SK-N-MC (cell line): ENCODE measurements at places on chromosomes 6 and 20.

DNA sequence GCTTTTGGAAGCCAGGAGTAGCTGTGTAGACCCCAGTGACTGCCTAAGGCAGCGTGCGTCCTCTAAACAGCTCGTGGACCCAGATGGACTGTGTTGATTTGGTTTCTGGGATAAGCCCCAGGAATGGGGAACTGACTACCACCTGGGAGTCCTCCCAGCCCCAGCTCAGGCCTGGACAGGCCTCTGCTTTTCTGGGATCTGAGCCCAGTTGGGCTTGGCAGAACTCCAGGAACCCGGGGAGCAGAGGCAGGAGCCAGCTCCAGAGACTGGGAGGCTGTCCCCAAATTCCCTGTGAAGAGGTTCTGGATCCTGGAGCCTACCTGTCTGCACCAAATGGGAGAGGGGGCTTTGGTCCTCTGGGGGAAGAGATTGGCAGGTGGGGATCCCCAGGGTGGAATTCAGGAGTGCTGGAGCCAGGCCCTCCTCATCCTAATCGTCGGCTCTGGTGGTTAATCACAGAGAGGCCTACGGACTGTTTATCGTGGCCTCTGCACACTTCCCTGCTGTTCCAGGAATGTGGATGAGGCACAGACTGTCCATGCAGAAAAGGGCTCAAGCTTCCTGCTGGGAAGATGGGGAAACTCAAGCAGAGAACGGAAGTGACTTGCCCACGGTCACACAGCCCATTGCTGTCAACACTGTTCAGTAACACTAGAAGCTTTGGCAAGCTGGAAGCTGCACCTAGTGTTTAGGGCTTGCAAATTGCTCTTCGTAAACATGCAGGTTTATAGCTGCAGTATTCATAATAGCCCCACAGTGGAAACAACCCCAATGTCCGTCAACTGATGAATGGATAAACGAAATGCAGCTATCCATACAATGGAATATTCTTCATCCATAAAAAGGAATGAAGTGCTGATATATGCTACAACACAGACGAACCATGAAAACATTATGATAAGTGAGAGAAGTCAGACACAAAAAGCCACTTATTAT is 100.6 kb downstream of the KCNB1 start:
- no peak for DNase-seq

DNA sequence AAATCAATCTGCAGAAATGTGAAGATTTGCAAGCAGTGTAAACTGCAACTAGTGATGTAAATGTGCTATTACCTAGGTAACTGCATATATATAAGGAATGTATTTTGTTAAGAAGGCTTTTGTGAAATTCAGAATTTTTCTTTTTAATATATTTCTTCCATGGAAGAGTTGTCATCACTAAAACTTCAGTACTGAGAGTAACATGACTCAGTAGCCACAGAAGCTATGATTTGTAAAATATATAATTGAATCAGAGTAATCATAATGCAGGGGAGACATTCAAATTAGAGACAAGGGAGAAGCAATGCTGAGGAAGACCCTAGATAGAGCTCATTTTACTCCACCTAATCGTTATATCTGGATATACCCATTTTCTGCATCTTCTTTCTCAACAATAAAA is 141.7 kb downstream of the ADGRG6 start:
- no peak for DNase-seq

DNA sequence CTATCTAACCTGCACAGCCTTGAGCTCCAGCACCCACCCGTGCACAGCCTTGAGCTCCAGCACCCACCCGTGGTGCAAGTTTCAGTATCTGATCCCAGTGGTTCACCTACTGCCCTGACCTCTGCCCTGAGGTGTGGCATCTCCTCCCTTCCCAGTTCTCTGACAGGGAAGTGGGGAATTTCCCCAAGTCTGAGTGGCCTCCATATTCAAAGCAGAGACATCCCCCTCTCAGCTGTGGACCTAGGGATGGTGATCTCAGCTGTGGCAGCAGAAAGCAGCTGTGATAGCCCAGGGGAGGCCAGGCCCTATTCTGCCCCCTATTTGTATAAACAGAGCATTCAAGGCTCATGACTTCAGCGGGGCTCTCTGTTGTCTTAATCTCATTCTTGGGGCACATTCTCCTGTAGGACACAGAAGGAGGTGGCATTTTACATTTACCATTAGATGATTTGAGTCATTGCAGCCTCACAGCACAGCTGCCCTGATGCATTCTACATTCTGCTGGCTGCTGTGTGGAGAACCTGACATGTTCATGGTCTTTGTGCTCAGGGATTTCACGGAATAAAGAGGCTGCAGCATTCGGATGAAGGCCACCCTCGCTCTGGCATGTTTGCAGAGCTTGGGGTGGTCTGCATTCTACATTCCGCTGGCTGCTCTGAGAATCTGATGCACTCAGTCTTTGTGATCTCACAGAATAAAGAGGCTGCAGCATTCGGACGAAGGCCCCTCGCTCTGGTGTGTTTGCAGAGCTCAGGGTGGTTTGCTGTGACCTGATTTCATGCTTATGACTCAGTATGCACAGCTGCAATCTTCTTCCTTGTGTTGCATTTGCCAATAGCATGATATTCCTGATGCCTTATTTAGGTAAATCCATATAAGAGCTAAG is 16.9 kb downstream of the GPR31 start:
- DNase-seq: no peak

GRCh38 chr6:10633216-10633615 is 61.2 kb downstream of the C6orf52 start:
- no peak for DNase-seq

DNA sequence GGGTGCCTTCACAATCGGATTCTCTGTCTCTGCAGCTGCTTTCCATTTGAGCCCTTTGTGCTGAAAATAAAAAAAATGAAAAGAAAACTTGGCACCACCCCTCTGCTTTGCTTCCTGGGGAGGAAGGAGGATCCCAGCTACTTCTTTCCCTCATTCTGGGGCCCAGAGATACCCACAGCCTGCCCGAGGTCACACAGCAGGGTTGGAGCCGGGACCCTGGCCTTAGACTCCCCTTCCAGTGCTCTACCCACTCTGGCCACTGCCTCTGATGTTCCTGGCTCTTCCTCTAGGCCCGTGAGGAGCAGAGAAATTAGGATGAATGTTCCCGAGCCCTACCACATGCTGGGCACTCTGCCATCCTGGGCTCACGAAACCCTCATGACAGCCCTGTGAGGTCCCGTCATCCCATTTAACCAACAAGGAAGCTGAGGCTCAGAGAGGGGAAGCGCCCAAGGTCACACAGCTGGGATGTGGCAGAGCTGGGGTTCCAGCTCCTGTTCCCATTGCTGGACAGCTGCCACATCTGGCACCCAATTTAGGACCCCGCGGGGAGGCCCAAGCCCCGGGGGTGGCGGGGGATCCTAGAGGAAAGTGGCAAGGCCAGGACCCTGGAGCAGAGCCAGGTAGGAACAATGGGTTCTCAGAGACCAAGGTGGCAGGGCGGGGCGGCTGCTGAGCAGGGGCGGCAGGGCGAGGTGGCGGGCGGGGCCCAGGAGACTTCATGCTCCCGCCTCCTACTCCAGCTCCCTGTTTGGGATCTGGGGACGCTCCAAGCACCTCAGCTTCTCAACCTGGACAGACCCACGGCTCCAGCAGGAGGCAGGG is 76.6 kb downstream of the CEBPB start:
- DNase-seq: no peak

DNA sequence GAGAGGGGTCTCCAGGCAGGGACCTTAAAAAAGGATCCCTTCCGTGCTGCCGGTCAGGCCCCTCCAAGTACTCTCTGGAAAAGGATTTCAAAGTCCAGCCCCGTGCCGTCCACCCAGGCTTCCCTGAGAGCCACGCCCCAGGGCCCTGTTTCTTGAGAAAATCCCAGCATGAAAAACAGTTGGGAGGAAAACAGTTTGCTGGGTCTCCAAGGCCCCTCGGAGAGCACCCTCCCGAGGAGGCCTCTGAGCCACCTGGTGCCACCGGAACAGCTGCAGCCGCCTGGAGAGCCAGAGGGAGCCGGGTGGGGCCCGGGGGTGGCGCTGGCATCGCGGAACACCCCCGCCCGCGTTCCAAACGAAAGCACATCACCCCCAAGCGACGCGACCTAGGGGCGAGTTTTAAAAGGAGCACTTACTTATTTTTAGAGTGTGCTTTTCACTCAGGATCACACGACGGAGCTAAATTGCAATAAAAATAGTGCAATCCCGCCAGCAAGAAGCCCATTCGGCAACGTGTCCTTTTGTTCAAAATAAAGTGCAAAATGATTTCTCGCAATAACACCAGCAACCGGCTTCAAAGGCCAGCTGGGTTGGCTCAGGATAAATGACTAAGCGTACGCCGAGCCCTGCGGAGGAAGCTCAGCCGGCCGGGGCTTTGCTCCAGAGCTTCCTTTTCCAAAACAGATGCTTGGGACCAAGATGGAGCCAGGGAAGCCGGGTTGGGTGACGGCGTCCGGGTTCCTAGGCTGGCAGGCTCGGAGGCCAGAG is 64.2 kb downstream of the YTHDF1 start:
- DNase-seq: no peak

DNA sequence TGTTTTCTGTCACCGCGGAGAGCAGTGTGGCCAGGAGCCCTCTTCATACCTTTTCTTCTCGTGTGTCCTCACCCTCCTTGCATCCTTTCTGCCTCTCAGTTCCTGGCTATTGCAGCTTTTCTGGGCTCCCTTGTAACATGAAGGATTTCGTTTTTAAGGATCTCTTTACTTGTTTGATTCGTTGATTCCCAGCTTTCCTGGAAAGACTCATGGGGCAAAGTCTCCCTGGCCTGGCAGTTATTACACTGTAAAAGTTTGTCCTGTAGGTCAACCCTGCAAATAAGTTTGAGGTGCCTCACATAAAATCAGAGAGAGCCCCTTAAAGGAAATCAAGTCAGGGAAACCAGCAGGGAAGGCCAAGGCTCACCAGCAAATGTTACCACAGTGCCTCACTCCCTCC is 70.1 kb downstream of the ISM1 start:
- no peak for DNase-seq

DNA sequence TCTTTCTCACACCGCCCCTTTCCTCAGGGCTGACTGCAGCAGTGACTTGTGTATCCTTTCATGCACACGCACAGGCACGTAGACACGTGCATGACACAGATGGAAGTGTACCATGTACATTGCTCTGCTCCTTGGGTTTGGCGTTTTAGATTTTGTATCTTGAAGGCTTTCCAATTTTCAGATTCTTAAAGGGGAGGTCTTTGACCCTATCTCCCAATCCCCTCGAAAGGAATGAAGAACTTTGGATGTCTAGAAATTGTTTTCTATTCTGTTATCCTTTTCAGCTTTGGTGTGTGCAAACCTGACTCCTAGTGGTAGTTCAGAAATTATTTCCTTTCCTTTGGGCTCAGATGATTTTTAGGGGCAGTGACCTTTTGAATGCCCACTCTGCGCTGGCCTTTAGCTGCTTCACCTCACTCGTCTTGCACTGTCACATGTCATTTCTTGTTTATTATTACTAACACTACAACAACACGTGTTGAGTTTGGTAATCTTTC is 63.0 kb downstream of the HIVEP1 start:
- DNase-seq: no peak

DNA sequence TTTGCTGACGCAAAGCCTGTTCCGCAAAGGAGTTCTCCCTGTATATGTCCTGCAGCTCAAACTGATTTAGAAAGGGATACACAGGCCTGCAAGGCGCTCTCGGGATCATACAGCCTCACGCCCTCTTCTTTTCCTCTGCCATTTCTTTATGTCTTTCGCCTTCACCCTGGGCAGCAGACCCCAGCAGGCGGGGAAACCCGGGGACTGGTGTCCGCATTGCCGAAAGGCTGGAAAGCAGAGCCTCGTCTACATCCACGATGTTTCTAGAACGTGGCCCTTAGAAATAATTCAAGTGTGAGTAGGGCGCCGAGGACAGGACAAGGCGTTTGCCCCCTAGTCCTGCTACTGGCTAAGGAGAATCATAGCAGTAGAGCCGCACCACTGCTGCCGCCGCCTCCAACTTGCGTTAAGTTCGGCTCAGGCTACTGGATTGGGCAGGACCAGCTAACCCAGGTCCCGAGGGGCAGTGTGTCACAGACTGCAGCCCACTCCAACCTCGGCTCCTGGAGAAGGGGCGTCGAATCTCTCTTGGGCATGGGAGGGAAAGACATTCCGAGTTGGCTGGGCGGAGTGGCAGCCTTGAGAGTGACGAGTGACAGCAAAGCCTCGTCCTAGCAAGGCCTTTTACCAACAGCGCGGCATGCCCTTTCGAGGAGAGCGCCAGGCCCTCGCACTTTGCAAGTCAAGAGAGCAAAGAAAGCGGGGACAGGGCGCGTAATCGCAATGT is 2.6 kb upstream of the TBX18 start:
- DNase-seq: no peak

DNA sequence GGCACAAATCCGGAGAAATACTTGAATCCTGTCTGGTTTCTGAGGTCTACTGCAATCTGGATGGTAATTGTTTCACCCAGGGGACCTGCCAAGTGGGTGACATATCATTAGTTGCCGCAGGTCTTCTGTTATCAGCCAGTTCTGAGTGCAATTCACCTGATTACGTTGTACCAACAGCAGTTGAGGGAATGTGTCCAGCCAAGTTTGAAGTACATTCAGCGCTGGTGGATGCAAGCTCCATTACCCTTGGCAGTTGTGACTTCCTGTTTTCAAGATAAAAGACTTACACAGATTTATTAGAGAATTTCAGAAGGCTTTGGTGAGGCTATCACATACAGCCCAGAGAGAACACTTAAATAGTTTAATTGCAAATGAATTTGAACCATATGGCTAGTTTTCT is 42.8 kb downstream of the FNDC1 start:
- no peak for DNase-seq

GRCh38 chr6:18680842-18681241 is 293.7 kb downstream of the RNF144B start:
- DNase-seq: no peak
